Stimulated activated CD4-positive, alpha-beta T cell treated with anti-CD3 and anti-CD28 coated beads, Interleukin-12 subunit alpha, Interleukin-12 subunit beta, amount 100 ng/mL, for 48 hours (primary cell): ENCODE measurements at places on chromosomes 4 and X.

DNA sequence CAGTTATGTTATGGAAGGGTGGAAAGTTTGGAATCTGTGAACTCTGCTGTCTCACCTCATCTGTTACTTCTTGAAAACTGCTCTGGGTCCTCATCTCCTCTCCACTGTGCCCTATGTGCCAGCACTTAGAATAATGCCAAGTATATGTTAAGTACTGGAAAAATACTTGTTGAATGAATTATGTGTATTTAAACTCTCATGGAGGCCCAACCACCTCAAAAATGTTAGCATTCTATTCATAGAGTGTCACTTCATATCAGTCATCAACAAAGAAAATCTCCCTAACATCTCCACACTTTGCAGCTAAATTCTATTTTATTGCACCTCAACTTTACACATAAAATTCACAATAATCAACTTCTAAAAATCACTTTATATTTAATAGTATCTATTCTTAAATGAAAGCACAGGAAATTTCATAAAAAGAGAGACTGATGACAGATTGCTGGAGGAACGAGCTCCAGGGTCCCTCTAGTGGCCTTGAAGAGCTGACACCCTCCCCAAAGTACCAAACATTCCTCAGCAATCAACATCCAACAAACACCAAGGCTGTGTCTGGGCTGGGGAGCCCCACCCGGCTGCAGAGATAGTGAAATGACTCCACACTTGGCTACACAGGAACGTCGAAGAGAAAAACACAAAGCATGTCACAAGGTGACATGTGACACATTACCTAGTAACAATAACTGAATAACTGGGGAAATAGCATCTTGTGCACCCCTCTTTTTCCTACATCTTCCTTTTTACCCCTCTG is 45.8 kb downstream of the SLC39A8 start:
- no peak for DNase-seq

- no peak for DNase-seq
Measured at GRCh38 chrX:5388087-5388486, 840.6 kb downstream of the NLGN4X start.

- no peak for DNase-seq
Measured at GRCh38 chr4:26412381-26413372, 77.6 kb downstream of the CCKAR start.

DNA sequence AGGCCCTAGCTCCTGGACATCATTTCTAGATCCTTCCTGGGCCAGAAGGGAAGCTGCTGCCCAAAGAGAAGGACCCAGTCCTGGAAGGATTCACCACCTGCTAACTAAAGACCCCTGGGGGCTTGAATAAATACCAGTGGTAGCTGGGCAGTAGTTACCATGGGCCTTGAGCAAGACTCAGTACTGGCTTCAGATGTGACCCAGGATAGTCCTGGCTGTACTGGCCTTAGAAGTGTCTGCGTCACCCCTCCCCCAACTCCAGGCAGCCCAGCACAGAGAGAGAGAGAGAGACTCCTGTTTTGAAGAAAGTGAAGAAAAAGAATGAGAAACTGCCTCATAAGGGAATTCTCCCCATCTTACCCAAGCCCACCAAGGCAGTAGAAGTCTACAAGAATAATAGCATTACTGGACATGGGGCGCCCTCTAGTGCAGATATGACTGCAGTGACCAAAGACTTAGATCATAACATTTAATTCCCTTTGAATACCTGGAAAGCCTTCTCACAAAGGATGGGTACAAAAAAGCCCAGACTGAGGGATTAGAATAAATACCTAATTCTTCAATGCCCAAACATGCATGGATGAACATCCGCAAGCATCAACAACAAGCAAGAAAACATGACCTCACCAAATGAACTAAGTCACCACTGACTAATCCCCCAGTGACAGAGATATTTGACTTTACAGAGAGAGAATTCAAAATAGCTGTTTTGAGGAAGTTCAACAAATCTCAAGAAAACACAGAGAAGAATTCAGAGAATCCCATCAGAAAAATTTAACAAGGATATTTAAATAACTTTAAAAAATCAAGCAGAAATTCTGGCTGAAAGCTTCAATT is 171.8 kb downstream of the HNRNPD start:
- peak; percentile 29 for DNase-seq

DNA sequence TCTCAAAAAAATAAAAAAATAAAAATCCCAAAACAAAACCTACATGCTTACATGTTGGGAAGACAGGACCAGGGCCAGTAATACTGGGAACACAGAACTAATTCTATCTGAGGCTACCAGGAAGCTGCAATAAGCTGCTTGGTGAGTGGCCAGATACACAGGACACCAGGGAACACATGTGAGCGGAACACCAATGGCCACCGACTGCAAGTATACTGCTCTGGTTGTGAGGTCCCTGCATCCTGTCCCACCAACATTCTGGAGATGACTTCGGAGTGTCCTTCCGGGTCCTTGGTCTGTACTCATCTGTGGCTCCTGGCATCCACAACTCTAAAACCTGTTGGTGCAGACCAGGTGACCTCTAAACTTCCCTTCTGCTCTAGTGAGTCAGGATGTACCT is 2.7 kb downstream of the TNIP2 start:
- no peak for DNase-seq

- DNase-seq: no peak
Measured at GRCh38 chr4:169716677-169717076, 41.1 kb downstream of the HPF1 start.

GRCh38 chr4:21198683-21199082 is 498.4 kb downstream of the PACRGL start:
- DNase-seq: no peak

- DNase-seq: no peak
Measured at GRCh38 chrX:41116948-41117347, 31.7 kb downstream of the USP9X start.

- DNase-seq: no peak
Measured at GRCh38 chr4:85257817-85258370, 217.1 kb upstream of the ARHGAP24 start.

DNA sequence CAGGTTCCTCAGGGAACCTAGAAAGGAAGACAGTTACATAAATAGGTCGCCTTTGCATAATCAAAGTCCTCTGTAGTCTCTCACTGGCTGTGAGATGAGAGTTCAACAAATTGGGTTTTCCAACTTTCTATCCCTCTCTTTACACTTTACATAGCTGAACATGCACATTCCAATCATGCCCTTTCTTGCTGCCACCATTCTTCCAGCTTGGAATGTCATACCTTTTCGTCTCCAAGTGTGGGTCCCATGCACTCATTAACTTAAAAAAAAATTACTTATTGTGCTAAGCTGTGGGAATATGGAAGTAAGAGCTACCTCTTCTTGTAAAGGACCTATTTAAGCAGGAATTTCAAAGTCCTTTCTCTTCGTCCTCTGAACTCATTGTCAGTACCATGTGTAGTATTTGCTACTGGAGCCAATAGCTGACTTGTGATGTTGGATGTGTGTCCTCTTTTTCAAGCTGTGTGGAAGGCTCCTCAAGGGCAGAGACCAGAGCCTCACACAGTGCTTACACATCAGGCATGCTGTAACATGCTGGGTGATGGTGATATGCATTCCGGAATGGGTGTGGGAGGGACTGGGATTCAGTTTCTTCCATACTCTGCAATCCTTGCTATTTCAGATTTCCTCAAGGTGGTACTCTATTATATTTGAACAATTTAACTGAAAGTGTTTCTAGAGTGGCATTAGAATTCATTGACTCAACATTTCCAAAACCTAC is 7.1 kb downstream of the ENOPH1 start:
- no peak for DNase-seq

DNA sequence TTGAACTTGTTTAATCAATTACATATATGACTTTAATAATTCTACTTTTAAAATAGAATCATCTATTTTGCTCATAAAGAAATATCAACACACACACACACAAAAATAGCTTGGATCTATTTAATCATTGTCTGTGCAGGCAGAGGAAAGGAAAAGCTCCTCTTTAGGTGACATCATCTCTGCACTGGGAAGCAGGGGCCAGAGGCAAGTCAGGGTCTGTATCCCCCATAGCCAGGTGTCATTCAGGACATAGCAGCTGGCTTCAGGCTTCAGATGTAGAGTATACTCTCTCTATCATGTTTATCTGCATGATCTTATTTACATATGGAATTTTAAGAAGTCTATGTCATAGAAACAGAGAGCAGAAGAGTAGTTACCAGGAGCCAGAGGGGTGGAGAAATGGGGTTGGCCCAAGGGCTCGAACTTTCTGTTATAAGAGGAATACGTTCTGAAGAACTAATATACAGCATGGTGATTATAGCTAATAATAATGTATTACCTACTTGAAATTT is 110.4 kb upstream of the LDB2 start:
- no peak for DNase-seq

DNA sequence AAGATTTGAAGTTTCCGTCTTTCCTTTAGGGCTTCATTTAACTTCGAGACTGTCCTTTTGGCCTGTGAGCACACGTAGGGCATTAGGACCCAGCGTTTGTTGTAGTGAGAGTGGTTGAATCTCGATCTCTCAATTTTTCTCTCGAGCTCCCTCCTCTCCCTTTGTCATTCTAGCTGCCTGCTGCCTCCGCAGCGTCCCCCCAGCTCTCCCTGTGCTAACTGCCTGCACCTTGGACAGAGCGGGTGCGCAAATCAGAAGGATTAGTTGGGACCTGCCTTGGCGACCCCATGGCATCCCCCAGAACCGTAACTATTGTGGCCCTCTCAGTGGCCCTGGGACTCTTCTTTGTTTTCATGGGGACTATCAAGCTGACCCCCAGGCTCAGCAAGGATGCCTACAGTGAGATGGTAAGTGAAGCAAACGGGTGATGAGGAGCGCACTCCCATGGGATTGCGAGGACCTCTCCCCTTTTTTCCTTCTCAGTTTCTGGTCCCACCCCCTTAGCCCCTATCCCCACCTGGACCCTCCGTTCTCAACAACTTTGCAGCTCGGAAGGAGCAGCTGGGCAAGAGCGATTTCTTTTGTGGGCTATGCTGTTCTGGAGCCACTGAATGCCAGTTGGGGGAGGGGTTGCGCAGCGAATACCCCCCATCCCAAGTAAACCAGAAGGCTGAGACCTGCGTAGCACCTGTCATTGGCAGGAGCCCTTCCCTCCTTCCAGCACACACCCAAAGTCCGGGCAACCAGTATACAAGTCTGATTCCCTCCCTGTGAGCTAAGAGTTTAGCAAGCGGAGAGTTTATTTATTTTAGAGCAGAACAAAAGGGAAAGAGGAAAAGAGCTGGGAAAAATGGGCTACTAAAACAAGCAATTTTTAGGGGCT is at the start of gene TMEM35A:
Gene TMEM35A, plus strand, starts transcription at position 164 of the 883 bp plus-strand sequence. Its CDS starts 124 bp downstream, at position 288.
- DNase-seq: no peak

- no peak for DNase-seq
Measured at GRCh38 chrX:111282139-111282538, 11.9 kb upstream of the CAPN6 start.

GRCh38 chrX:78957768-78958130 is 12.6 kb downstream of the P2RY10 start:
- no peak for DNase-seq

GRCh38 chr4:151690876-151691275 is 69.9 kb downstream of the GATB start:
- no peak for DNase-seq

DNA sequence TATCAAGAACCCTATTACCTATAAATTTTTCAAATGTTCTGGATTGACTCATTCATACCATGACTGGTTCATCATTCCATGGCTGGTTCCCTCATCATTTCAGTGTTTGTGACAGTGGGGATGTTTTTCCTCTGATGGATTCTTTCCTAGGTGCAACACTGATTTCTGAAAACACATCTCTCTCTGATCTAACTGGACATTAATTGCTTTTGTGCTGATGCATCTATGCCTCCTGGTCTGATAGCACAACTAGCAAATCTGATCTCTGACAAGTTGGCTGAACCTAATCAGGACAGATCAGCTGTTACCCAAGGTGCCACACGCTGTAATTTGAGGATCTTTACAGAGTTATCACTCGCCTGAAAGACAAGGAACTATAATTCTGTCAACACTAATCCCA is 140.2 kb downstream of the LDB2 start:
- no peak for DNase-seq

GRCh38 chr4:37767546-37767945 is 58.9 kb upstream of the PGM2 start:
- DNase-seq: no peak

- no peak for DNase-seq
Measured at GRCh38 chr4:1406981-1407656, 877 bp upstream of the NKX1-1 start.

GRCh38 chrX:50671661-50672060 is 142.3 kb downstream of the SHROOM4 start:
- DNase-seq: no peak

GRCh38 chrX:74923942-74924448 is 1.3 kb downstream of the NEXMIF start:
- DNase-seq: peak; percentile 2

DNA sequence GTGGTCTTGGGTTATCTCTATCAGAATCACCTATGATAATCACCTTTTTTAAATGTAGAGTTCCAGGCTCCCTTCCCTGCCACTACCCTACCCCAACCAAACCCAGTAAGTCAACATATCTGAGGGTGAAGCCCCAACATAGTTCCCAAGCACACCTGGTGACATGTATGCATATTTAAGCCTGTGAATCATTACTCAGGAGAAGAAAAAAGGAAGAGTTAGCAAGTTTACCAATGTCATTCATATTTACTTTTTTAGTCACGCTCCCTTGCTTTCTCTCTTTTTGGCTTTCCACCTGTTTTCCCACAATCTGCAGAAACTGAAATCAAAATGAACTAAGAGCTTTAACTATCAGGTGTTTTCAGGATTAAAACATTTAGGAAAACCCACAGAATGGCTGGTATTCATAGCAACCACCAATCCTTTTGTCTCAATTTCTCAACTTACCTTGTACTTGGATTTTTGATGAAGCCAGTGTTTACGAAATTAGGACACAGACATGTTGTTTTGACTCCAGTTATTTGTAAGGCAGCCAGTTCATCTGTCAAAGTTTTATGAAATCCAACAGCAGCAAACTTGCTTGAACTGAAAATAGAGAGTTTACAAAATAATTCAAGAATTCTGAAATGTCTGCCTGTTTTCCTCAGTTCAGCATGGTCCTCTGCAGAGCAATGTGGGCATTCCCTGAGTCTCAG is 34.0 kb downstream of the HSD17B11 start:
- DNase-seq: no peak

GRCh38 chr4:119240128-119240527 is 27.6 kb downstream of the USP53 start:
- no peak for DNase-seq

DNA sequence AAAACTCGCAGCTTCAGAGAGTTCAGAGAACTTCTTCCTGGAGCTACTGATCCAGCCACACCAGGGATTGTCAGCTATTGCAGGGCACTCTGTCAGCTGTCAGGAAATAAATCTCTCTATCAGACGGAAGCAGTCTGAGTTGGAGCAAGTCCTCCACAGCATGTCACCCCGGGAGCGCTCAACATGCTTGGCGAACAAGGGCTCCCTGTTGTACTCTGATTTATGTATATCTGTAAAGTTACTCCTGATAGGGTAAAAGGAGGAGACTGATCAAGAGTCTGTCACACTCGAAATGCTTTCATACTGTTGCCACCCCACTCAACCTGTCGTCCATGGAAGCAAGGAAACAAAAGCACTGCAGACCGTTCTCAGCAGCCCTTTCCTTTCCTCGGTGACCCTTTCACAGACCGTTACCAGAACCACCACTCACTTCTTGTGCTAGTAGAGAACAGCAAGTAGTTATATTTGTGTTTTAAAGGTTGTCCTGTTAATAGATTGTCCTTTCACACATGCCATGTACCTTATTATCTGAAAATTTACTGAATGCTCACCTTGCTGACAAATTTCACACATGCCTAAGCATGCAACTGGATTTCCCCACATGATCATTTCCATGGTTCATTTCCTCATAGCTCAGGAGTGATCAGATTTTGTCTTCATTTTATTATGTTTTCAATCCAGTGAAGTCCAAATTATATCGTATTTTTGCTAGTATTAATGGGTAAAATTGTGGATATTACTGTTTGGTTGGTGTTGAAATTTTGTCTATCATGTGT is 2108.9 kb upstream of the TENM3 start:
- DNase-seq: no peak

- no peak for DNase-seq
Measured at GRCh38 chr4:97404876-97405523, 738.3 kb downstream of the STPG2 start.
